WERI-Rb-1 (cell line): ENCODE measurements at places on chromosomes 6 and 20.

DNA sequence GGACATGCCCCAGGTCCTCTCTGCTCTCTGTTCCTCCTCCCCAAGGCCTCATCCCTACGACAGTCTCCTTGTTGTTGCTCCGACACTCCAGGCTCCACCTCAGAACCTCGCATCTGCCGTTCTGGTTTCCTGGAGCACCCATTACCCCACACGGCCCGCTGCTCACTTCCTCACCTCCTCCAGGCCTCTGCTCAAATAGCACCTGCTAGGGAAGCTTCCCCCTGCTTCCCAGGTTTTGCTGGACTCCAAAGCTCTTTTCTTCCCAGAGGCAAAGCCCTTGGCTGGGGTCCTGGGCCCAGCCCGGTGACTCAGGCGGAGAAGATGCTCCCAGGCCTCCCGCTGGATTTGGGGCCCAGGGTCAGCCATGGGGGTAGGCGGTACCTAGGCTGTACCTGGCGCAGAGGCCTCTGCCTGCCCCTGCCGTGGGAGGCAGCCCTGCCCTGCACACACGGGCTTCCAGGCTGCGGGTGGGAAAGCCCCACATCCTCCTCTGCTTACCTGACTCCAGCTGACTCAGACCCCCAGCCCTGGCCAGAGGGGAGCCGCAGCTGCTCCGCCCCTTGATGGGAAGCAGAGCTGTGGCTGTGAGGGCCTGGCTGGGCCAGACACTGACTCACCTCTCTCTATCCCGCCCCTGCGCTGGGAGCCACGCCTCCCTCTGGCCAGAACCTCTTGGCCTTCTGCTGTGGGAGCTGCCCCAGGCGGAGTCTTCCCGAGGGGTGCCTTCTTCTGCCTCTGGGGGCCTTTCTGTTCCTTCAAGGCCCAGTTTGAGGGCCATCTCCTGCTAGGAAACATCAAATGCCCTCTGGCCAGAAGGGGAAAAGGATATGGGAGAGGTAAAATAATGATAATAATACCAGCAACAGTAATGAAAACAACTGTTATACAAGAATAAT, 130.5 kb downstream of the CEBPB start:
- DNase-seq = peak; percentile 76

DNA sequence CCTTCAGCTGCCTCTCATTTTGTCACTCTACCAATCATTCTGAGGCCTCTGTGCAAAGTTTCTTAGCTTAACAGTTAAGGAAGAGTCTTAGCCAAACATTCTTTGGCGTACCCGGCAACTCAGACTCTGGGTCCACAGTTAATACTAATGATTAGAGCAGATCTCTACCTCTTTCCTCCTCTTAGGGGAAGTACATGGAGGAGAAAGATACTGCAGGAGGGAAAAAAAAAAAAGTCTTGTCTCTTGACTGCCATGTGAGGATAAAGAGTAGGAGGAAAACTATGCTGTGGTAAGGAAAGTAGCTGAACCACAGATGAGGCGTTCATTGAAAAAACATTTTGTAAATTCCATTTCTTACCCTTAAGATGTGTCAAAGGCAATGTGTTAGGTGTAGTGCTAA, 44.0 kb upstream of the MARCKS start:
- DNase-seq = no peak

DNA sequence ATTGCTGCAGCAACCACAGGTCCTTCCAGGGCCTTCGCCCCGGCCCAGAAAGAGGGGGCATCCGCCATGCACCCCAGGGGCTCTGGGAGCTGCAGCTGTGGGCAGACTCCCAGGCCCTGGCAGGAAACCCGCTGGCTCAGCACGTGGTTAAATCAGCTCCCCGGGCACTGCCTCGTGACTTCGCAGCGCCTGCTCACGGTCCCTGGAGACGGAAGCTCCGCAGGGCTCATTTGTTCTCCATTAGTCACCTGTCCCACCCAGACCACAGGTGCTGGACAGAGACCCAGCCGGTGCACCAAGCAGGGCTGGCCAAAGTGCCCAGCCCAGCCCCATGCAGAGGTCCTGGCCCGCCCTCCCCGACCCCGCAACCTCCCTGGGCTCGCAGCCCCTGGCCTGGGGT, 14.7 kb downstream of the KCNQ2 start:
- no peak for DNase-seq

GRCh38 chr6:31170987-31171671, 647 bp upstream of the POU5F1 start:
- DNase-seq = no peak

DNA sequence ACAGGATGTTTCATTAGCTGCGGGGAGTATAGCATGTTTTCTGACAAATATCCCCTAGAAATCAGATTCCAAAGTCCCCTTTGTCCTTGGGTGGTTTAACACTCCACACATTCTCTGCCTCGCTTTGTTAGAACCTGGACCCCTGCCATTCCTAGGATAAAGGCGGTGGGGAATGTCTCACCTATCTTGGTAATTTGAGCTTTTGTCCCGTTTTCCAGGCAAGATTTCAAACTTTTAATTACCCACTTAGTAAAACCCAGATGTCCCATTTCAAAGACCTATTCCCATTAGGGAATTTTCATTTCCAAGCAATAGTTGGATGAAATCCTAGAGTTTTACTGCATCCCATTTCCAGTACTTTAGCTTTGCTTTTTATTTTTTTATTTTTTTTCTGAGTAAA, 501.0 kb upstream of the MAP3K7 start:
- DNase-seq = no peak

- DNase-seq = no peak
Observed at GRCh38 chr6:135319819-135320218, 138.7 kb downstream of the MYB start.

- DNase-seq = no peak
Observed at GRCh38 chr6:150788089-150788488, 77.4 kb upstream of the MTHFD1L start.

DNA sequence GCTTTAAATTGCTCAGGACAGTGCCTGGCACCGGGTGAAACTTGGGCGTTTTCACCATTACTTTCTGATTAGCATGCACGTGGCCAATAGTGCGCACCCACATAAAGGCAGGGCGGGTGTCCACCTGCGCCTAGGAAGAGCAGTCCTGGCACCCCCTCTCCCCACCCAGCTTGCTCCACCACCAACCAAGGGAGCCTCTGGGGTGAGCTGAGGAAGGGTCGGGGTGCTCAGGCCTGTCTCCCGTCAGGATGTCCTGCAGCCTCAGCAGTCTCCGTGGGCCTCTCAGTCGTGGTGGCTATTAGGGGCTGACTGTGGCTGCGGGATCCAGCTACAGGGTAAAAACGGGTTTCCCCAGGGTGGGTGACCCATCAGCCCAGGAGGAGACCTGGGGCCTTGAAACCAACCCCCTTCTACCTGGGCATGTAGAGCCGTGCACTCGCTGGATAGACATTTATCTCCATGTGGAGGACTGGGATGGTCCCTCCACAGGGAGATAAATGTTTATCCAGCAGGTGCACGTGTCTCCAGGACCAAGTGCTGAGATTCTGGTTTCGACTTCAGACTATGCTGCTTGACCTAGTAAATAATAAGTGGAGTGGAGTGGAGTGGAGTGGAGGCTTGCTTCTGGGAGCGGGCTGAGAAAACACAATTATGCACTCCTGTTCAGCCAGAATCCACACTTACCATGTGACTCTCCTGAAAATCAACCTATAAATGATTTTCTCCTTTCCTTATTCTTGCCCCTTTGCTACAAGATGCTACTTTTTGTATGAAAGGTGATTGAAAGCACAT, 91.1 kb downstream of the ZDHHC14 start:
- no peak for DNase-seq

GRCh38 chr6:156988276-156989158, 211.3 kb downstream of the ARID1B start:
- DNase-seq = no peak

- no peak for DNase-seq
Observed at GRCh38 chr20:4038676-4039370, 23.5 kb upstream of the RNF24 start.

GRCh38 chr6:7236306-7237209, 76.4 kb downstream of the SSR1 start:
- DNase-seq = no peak

GRCh38 chr6:157045831-157046454, 268.8 kb downstream of the ARID1B start:
- DNase-seq = no peak

DNA sequence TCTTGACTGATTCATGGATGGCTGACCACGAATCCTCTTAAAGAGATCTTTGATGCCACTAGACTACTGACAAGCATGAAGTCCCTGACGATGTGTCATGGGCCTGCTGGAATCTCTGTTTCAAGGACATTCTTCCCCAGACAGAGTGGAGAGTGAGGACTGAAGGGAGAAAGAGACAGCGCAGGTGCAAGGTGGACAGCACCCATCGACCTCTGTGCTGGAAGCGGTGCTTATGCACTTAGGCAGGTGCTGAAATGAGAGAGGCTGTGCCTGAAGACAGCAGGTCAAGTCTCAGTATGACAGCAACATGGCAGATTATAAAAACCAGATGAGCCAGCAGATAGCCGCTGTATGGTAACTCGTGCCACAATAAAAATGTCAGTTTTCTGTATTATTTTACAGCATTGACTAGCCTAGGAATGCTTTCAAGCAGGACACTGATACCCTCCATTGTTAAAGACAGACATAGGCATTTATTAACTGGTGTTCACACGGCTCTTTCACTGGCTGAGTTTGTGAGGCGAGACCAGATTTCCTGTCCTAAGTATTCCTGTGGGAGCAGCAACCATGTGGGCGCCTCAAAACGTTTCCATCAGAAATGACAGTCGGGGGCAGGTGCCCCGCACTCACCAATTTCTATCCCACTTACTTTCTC, 47.5 kb downstream of the FOXC1 start:
- no peak for DNase-seq

DNA sequence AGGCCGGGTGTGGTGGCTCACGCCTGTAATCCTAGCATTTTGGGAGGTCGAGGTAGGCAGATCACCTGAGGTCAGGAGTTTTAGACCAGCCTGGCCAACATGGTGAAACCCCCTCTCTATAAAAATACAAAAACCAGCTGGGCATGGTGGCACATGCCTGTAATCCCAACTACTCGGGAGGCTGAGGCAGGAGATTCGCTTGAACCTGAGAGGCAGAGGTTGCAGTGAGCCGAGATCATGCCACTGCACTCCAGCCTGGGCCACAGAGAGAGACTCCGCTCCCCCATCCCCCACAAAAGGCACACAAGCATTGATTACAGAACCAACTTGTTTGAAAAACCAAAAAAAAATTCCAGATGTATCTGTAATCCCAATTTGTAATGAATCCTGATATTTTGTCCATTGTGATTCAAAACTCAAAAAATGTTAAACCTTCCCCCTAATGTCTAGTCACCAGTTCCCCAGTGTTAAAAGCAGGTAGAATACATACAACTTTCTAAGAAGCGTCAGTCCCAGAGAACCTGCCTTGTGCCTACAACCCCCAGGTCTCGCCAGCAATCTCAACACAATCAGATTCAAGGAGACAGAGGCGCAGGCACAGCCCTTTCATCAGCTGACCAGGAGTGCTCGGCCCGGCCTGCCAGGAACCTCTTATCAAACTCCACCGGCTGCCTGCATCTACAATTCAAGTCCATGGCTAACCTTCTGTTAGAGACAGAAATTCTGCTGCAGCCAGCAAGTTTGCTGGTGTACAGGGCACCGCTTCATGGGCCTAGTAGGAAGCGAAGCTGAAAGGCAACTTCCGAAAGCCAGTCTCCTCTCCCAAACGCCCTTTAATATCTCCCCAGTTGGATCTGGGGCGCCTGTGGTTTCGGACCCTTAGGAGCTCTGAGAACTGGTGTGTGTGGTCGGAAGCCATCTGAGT, 2.1 kb downstream of the EZR start:
- no peak for DNase-seq

GRCh38 chr20:8309634-8310033, 177.6 kb downstream of the PLCB1 start:
- no peak for DNase-seq

GRCh38 chr6:99270826-99271225, 78.6 kb downstream of the FAXC start:
- no peak for DNase-seq

DNA sequence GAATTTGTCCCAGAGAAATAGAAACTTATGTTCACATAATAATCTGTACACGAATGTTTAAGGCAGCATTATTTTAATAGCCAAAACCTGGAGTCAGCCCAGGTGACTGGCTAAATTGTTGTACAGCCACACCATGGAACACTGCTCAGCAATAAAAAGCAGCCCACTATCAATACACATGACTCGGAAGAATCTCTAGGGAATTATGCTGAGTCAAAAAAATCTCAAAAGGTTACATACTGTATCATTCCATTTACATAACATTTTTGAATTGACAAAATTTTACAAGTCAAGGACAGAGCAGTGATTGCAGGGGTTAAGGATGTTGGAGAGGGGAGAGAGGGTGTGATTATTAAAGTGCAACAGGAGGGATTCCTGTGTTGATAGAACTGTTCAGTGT, 163.4 kb downstream of the UBE3D start:
- DNase-seq = no peak

DNA sequence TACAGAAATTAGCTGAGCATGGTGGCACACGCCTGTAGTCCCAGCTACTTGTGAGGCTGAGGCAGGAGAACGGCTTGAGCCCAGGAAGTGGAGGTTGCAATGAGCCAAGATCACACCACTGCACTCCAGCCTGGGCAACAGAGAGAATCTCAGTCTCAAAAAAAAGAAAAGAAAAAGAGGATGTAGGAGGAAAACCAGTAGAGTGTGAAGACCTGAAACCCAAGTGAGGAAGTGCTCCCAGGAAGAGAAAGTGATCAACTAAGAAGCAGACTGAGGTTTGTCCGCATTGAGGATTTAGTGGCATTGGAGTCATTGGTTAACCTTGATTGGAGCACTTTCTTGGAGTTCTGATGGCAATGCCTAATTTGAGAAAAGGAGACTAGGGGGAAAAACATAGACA, 20.6 kb upstream of the TASP1 start:
- DNase-seq = no peak
